ENCODE measurements at places on chromosomes 1 and 21.

DNA sequence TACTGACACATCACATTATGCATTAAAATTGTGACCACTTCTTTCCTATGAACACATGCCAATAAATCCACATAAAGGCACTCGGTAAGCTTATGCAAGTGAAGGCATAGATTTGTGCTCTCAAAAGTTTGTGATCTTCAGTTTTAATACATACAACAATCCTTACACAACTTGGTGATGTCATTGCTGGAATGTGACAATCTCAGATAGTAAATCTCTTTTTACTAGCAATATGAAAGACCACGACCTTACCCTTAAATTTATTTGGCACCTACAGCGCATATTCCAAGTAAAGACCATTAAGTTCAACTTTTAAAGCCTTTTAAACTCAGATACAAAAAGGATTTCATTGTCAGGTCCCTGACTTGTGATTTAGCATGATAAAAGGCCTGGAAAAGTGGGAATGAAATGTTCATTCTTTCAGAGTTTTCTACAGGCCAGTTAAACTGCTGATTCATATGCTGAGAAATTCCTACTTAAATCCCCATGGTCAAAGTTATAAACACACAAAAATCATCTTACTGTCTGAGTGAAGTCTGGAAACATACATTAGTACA lies 157.4 kb downstream of the SIPA1L2 start:
- no peak for DNase-seq

DNA sequence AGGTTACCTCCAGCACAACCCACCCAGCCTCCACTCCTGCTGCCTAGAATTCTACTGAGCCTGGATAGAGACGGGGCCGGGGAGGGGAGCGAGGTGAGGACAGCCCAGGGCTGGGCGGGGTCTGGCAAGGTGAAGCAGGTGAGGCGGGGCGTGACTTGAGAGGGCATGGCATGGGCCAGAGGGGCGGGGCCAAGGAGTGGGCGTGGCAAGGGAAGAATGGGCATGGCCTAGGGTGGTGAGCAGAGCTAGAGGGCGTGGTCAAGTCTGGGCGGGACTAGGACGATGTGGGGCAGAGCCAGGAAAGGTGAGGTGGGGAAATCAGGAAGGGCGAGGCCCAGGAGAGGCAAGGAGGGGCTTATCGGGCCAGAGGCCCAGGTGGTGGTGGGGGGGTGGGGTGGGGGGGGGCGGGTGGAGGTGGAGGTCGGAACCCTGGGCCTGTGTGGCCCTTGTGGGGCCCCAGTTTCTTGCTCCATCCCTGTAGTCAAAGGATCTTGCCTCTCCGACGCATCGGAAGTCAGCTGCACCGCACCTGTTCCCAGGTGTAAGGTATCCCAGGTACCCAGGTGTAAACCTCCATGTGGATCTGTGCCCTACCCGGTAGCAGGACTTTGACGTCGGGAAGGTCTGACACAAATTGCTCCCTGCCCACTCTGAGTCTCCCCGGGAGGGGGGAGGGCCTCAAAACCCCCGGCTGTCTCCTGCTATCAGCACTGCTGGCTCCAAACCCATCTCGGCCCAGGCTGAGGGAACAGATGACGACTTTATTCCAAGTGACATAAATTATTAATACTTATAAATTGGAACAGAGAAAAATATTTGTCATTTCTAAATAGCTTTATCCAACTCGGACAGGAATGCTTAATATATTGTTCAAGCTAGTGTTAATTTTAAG lies 32.9 kb upstream of the UTS2 start:
- DNase-seq, result peak; percentile 85

GRCh38 chr1:110348771-110349170 lies 9.6 kb downstream of the RBM15 start:
- DNase-seq, result no peak

GRCh38 chr1:101820071-101820470 lies 176.7 kb downstream of the OLFM3 start:
- no peak for DNase-seq

GRCh38 chr1:180150982-180151381 lies 3.7 kb upstream of the QSOX1 start:
- no peak for DNase-seq

- DNase-seq, result no peak
Measured at GRCh38 chr1:109208836-109209463, 4.8 kb upstream of the SARS1 start.

DNA sequence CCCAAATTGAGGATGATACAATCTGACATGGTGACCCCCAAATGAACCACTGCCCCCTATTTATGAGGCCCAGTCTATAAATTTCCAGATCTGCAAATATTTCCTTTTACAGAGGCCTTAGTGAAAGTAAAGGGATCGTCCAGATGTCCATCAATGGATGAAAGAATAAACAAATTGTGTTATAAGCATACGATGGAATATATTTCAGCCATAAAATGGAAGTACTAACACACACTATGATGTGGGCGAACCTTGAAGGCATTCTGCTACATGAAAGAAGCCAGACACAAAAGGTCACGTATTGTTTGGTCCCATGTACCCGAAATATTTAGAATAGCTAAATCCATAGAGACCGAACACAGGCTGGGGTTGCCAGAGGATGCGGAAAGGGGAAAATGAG lies 48.6 kb upstream of the ITPKB start:
- DNase-seq, result no peak

- DNase-seq, result no peak
Measured at GRCh38 chr1:92329347-92330129, 30.7 kb downstream of the RPAP2 start.

GRCh38 chr1:11216074-11216473 lies 26.9 kb downstream of the ANGPTL7 start:
- no peak for DNase-seq

GRCh38 chr1:26721669-26722355 lies 26.0 kb downstream of the ARID1A start:
- DNase-seq, result no peak

- DNase-seq, result no peak
Measured at GRCh38 chr1:3876716-3877115, 19.4 kb downstream of the DFFB start.

- DNase-seq, result no peak
Measured at GRCh38 chr1:208202333-208202995, 41.7 kb downstream of the PLXNA2 start.

DNA sequence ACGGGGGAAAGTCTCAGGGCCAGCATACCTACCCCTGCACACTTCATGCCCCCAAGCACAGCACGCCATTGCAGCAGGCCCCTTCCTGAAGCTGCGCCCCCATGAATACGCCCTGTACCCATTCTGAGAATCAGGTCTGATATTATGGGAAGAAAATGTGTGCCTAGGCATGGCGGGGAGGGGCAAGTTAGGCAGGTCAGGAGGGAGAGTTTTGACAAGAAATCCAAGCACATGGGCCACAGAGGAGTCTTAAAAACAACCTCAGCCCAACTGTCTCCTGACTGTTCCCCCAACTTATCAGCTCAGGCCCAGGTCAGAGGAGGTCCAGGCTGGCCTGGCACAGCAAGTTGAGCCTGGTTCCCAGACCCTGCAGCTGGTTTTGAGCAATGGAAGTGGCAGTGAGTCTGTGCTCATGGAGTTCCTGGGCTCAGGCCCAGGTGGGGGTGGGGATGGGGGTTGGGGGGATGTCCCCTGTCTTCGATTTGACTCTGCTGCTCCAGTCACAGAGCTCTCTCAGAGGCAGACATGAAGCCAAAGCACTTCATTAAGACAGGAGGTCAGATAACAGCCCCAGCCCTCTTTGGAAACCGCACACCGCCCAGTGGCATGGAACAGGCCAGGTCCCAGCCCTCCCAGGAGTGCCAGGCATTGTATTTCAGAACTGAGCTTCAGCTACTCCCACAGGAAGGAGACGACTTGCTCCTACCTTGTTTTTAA lies 20.6 kb upstream of the BCAR3 start:
- DNase-seq, result no peak

DNA sequence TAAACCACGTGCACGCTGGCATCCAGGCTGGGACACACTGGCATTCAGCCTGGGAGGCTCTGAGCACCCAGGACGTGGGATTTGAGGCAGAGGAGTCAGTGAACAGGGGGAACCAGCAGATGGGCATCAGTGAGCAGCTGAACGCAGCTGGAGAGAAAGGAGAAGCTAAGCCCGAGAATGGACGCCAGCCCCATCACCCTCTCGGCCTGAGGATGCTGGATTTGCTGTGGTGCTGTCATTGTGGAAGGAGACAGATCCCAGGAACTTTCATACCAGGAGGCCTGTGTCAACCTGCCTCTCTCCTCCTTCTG lies 132.8 kb downstream of the PGBD5 start:
- no peak for DNase-seq

DNA sequence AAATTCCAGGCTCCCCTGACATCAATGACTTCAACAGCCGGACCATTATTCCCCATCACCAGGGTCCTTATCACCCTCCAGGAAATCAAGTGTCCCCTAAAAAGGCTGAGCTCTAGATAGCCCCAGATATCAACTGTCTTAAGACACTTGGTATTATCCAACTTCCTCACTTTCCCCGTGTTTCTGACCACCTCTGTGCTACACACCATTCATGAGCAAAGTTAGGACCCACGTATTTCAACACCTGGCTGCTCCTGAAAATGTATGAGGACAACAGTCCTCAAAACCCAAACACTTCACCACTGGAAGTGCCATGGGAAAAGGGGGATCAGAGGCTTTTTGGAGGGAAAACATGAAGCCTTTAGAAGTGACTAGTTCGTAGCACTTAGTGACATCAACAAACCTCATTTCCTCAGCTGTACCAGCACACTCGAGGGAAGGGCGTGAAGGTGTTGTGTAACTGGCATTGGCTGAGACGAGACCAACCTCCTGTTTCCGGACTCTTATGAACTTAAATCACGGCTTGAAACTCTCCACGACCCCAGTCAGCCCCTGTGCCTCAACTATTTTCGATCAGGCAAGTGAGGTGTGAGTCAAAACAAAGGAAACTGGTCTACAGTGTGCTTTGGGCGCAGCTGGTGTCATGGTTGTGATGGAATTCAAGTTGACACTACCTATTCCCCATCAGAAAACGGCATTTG lies 4.1 kb upstream of the CHD5 start:
- DNase-seq, result no peak

GRCh38 chr1:67579623-67580394 lies 105.2 kb upstream of the GADD45A start:
- DNase-seq, result no peak

DNA sequence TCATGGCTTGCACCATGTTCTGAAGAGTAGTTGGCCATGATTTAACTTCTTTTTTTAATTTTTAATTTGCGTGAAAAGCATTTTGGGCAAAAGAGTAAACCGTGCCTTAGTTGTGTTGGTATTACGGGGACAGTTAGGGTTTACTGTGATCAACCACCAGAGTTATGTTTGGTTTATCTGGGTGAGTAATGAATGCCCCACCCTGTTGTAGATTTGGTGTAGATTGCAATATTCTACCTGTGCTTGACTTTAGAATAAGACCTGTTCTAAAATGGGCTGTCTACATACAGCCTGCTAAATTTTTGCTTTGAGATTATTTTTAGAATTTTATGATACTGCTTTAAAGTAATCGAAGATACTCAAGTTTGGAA lies 1.4 kb downstream of the USP25 start:
- no peak for DNase-seq

- DNase-seq, result no peak
Measured at GRCh38 chr1:183908079-183908478, 103.2 kb downstream of the RGL1 start.

GRCh38 chr1:25802915-25803314 lies 2.9 kb downstream of the SELENON start:
- DNase-seq, result peak; percentile 17

GRCh38 chr1:218521414-218522169 lies 176.5 kb downstream of the TGFB2 start:
- no peak for DNase-seq

- DNase-seq, result no peak
Measured at GRCh38 chr1:175888996-175889395, 145.6 kb upstream of the TNR start.

DNA sequence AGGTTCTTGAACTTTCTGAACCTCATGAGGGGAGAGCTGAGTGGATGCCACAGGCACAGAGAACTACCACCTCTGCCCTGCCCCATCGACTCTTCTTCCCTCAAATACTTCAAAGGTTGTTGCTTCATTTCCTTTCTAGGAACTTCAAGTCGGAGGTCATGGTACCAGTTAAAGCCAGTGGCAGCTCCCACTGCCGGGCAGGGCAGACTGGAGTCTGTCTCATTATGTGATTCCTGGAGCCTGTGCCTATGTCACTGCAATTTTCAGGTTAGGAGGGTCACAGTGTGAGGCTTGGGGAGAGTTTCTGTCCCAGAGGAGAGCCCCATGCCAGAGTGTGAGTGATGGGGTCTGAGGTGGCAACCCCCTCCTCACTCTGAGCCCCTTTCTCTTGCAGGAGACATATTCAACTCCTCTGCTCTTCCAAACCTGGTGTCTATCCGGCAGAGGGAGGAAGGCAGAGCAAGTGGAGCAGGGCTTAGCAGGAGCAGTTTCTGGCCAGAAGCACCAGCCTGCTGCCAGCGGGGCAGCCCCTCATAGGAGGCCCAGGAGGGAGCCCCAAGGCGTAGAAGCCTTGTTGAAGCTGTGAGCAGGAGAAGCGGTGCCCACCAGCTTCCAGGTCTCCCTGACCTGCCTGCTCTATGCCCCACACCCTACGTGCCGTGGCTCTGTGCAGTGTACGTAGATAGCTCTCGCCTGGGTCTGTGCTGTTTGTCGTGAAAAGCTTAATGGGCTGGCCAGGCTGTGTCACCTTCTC lies 29.3 kb downstream of the CAMK1G start:
- DNase-seq, result no peak

GRCh38 chr1:224519874-224520273 lies 85.3 kb upstream of the WDR26 start:
- DNase-seq, result no peak

GRCh38 chr1:33719771-33720670 lies 143.9 kb upstream of the HMGB4 start:
- DNase-seq, result peak; percentile 2

DNA sequence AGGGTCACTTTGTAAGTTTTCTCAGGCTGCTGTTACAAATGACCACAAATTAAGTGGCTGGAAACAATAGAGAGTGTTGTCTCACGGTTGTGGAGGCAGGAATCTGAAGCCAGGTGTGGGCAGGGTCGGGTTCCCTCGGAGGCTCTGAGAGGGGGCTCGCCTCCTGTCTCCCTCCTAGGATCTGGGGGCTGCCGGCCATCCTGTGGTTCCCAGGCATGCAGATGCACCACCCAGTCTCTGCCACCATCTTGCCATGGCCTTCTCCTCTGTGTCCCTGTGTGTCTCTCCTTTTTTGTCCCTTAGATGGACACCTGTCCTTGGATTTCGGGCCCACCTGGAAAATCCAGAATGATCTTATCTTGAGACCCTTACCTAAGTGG lies 4.8 kb downstream of the TP73 start:
- DNase-seq, result no peak

DNA sequence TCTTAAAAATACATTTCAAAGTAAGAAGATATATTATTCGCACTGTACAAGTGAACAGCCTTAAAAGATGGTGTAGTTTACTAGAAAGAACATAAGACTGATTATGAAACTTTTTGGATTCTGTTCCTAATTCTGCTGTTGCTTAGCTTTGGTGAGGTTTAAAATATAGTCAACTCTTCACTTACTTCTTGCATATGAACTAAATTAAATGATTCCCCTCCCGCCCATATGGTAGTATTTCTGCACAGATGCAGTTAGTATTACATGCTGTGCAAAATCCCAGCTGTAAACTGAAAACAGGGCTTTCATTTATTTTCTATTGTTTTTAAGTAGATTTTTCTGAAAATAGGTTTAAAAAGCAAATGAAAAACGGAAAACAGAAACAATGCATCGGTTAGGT lies 345.4 kb upstream of the NCAM2 start:
- DNase-seq, result no peak

All from left lung (tissue), 14 donors.